Activated CD4-positive, alpha-beta memory T cell treated with anti-CD3 and anti-CD28 coated beads for 36 hours (primary cell): ENCODE measurements at places on chromosomes 6 and 20. TPM values are rescaled to one million over a fixed set of nuclear protein-coding genes. Genes with fewer than 3 reads are reported as not detected.

DNA sequence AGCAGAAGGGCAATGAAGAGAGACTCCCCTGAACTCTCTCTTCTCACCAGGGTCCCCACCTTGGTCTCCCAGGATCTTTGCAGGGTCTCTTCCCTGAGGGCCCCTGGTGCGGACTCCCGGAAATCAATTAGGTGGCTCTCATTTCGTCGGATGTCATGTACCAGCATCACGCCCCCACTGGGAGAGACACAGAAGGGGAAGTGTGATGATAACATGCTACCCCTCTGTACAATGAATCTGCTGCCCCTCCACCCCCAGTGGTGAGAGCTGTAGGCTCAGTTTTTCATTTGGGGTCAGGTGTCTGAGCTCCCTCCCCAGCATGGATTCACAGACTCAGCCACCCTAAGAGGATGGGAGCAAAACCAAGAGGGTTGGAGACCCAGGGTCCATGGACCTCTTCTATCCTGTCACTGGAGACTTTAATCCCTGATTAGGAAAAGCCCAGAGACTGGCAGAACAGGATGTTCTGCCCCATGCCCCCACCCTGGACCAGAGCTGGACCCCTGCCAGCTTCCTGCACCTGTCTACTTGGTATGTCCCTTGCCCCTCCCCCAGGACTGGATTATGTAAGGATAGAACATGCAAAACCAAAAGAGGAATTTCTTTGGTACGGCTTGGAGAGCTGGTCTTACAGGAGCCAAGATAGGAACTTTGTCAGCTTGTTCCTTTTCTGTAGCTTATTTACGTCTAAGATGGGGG lies 11.1 kb downstream of the GGT7 start:
- H3K4me3 ChIP-seq: no peak overlapping the region
- H3K4me1 ChIP-seq: no peaks in the 10 kb centered on the region
- peaks cover 7% of the 10 kb centered on the region for H3K36me3 ChIP-seq
- no peaks in the 10 kb centered on the region for H3K27me3 ChIP-seq
- no peak overlapping the region for H3K27ac ChIP-seq

GRCh38 chr6:30965140-30965601 lies 18.3 kb upstream of the MUC21 start:
- peaks cover 13% of the 10 kb centered on the region for H3K27me3 ChIP-seq
- H3K36me3 ChIP-seq: no peaks in the 10 kb centered on the region
- no peak for DNase-seq

- peaks cover 5% of the 10 kb centered on the region for H3K4me1 ChIP-seq
- no peak overlapping the region for H3K4me3 ChIP-seq
- no peaks in the 10 kb centered on the region for H3K27me3 ChIP-seq
- no peak for DNase-seq
- H3K27ac ChIP-seq: no peak overlapping the region
These were observed 89.0 kb downstream of the TCP11 start for GRCh38 chr6:35051997-35052583.

The VGLL2 gene
- total RNA-seq: not detected

The HLA-DMB gene
- 1.9 TPM for total RNA-seq

The CYP21A2 gene
- total RNA-seq: 0.24 TPM

The CD109 gene
- total RNA-seq: 9.1 TPM

The DUSP15 gene
- not detected for total RNA-seq
